Effector memory CD8-positive, alpha-beta T cell (primary cell): ENCODE measurements at places on chromosomes 7 and 10.

DNA sequence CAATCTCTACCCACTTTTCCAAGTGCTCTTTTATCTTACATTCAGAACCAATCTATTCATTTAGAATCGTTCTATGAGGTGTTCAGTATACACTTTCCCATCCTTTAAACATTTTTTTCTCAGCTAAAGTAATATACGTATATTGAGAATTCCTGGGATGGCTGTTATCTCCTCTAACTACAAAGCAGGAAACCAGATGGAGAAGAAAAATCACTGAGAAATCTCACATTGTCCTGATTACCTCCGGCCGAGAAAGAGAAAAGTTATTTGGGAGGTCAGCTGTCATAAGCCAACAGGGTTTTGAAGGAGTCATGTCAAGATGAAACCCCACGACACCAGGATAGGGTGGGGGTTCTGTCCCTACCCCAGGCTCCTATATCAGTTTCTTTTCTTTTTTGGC is 99.2 kb upstream of the KDM7A start:
- H3K27me3 ChIP-seq = peaks cover 8% of the 10 kb centered on the region
- no peak overlapping the region for H3K27ac ChIP-seq
- DNase-seq = no peak
- H3K4me3 ChIP-seq = no peak overlapping the region
- peaks cover 4% of the 10 kb centered on the region for H3K4me1 ChIP-seq

GRCh38 chr10:127999297-128000129 is 92.6 kb downstream of the PTPRE start:
- peaks cover 59% of the 10 kb centered on the region for H3K27me3 ChIP-seq
- no peak for DNase-seq
- no peaks in the 10 kb centered on the region for H3K4me1 ChIP-seq
- no peak overlapping the region for H3K4me3 ChIP-seq
- H3K36me3 ChIP-seq = no peaks in the 10 kb centered on the region

DNA sequence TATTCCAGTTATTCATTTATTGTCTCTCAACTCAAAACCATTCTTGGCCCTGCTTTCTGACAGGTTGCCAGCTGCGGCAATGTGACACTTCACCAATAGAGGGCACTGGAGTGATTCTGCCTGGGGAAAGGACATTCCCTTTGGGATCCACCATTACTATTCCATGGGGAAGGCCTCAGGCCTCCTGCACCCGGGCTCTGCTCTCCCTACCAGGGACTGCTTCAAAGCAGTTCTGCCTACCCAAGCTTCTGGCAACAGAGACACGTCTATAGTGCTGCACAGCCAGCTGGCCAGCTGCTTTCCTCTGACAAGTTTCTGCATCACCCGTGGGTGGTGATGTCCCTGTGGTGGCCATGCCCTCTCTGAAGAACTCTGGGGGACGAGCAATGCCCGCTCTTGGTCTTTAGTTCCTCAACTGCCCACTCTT is 163.8 kb downstream of the ELMO1 start:
- no peak overlapping the region for H3K4me3 ChIP-seq
- H3K36me3 ChIP-seq = peaks cover 2% of the 10 kb centered on the region
- H3K4me1 ChIP-seq = peaks cover 31% of the 10 kb centered on the region
- peak; percentile 29 for DNase-seq
- peak overlapping the region; percentile 55 for H3K27ac ChIP-seq

- DNase-seq = no peak
- H3K4me1 ChIP-seq = no peaks in the 10 kb centered on the region
These were observed 427.4 kb downstream of the GATA3 start for GRCh38 chr10:8481718-8482504.

DNA sequence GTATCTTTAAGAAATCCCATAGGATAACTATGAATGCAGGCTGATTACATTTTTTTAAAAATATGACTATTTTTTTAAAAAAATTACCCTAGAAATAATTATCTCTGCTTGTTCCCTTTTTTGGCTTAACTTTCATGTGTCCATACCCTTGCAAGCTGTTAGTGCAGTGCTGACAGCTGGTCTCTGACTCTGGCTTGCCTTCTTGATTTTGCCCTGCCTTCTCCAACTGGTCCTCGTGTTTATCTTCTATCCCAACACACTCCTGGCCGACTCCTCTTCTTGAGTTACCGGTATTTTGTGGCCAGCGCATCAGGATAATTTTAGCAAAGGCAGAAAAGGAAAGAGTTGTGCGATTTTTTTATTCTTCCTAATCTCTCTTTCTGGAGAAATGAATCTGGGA is 111.7 kb upstream of the STARD3NL start:
- peaks cover 56% of the 10 kb centered on the region for H3K27me3 ChIP-seq
- H3K4me1 ChIP-seq = no peaks in the 10 kb centered on the region
- no peak overlapping the region for H3K4me3 ChIP-seq
- no peak for DNase-seq
- H3K27ac ChIP-seq = no peak overlapping the region

DNA sequence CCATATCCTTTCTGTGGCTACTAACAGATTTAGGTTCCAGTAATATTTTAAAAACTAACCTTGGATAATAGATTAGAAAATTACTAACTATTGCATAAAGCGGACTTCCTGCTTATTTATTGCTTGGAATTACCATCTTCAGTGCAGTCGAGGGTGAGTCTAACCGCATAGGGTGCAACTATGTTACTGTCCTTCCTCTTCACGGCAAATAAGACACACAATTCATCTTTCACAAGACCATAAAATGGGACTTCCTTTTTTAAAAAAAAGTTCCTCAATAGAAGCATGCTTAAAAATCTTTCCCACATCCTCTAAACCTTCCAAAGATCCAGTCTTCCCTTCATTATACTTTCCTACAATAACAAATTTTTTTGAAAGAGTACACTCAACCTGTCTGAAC is 2.1 kb downstream of the SLC25A40 start:
- H3K4me1 ChIP-seq = peaks cover 24% of the 10 kb centered on the region
- DNase-seq = no peak
- peak overlapping the region; percentile 1 for H3K27ac ChIP-seq
- H3K27me3 ChIP-seq = no peaks in the 10 kb centered on the region
- peak overlapping the region; percentile 98 for H3K4me3 ChIP-seq
- peaks cover 11% of the 10 kb centered on the region for H3K36me3 ChIP-seq

GRCh38 chr10:84156009-84156408 is 16.7 kb downstream of the GHITM start:
- H3K36me3 ChIP-seq = peaks cover 53% of the 10 kb centered on the region
- no peak for DNase-seq
- H3K27me3 ChIP-seq = no peaks in the 10 kb centered on the region
- H3K4me3 ChIP-seq = no peak overlapping the region
- peaks cover 9% of the 10 kb centered on the region for H3K4me1 ChIP-seq

DNA sequence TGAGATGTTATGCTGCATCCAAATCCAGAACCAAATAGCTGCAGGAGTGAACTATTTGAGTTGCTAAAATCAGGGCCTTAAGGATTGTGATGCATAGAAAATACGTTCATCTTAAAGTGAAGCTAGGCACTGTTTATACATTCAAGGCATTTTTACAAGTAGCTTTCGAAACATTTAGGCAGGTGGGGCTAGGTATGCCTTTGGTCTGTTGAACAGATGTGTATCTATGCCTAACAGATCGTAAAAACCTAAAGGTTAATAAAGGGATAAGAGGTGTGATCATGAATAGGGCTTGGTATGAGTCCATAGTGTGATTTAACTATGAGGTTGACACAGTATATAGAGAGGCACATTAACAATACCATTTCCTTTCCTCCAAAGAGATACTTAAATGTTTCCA is 262.5 kb downstream of the SEMA3D start:
- no peaks in the 10 kb centered on the region for H3K4me1 ChIP-seq
- no peaks in the 10 kb centered on the region for H3K27me3 ChIP-seq
- H3K4me3 ChIP-seq = no peak overlapping the region

- H3K27ac ChIP-seq = no peak overlapping the region
- DNase-seq = no peak
- H3K36me3 ChIP-seq = peaks cover 4% of the 10 kb centered on the region
- no peak overlapping the region for H3K4me3 ChIP-seq
- no peaks in the 10 kb centered on the region for H3K27me3 ChIP-seq
- H3K4me1 ChIP-seq = peaks cover 22% of the 10 kb centered on the region
These were observed 244.9 kb upstream of the KLF6 start for GRCh38 chr10:4029866-4030265.

DNA sequence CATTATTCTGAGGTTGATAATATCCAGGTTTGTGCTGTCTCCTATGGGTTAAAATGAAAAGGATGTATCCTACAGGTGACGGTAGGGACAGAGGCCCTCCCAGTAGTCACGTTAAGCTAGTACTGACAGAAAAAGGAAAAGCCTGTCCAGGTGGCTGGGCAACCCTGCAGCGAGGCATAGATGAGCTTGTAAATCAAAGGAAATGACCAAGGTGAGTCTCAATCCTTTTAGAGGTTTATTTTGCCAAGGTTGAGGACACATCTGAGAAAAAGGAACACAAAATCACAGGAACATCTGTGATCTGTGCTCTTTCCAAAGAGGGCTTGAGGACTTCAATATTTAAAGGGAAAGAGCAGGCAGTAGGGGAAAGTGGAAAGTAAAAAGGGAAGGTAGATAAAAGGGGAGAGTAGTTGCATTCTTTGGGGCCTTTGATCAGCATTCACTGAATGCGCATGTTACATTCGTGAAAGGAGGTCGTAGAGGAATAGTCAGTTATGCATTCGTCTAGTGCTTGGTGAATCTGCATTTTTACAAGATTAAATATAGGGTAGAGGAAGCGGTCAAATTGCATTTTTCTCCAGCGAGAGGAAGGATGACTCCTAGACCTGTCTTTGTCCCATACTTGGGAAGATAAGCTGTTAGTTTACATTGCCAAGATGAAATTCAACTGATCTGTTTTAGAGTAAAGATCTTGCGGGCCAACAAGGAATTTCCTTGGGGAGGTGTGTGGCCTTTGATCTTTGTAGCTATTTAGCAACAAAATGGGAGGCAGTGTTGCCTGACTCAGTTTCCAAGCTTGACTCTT is 884 bp upstream of the GSTO1 start:
- H3K36me3 ChIP-seq = peaks cover 19% of the 10 kb centered on the region
- peaks cover 41% of the 10 kb centered on the region for H3K4me1 ChIP-seq
- peak overlapping the region; percentile 96 for H3K27ac ChIP-seq
- H3K27me3 ChIP-seq = peaks cover 21% of the 10 kb centered on the region
- DNase-seq = no peak

DNA sequence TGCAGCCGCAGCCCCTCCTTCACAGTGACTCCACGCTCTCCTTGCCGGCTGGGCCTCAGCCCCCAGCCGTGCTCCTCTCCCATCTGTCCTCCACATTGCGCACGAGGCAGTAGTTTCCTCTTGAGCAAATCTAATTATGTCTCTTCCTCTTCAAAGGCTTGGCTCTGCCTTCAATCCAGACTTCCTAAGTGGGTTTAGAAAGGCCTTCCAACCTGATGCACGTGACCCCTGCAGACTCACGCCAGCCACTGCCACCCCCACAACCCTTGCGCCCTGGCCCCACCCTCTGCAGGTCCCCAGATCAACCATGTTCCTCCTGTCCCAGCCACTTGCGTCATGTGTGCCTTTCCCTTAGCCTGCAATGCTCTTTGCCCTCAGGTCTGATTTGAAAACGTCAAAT is 75.0 kb upstream of the ADAM12 start:
- no peaks in the 10 kb centered on the region for H3K4me1 ChIP-seq
- DNase-seq = no peak
- no peaks in the 10 kb centered on the region for H3K36me3 ChIP-seq
- no peak overlapping the region for H3K27ac ChIP-seq
- H3K4me3 ChIP-seq = no peak overlapping the region

- H3K4me1 ChIP-seq = peaks cover 12% of the 10 kb centered on the region
- no peaks in the 10 kb centered on the region for H3K27me3 ChIP-seq
- no peak for DNase-seq
- no peaks in the 10 kb centered on the region for H3K36me3 ChIP-seq
- H3K27ac ChIP-seq = no peak overlapping the region
These were observed 122.7 kb downstream of the PRKAG2 start for GRCh38 chr7:151754142-151754590.

GRCh38 chr7:114922652-114923402 is 933 bp downstream of the MDFIC start:
- H3K36me3 ChIP-seq = peaks cover 14% of the 10 kb centered on the region
- no peaks in the 10 kb centered on the region for H3K27me3 ChIP-seq
- DNase-seq = peak; percentile 39

GRCh38 chr7:71096351-71096750 is 35.6 kb upstream of the GALNT17 start:
- no peaks in the 10 kb centered on the region for H3K36me3 ChIP-seq
- no peaks in the 10 kb centered on the region for H3K4me1 ChIP-seq
- no peak overlapping the region for H3K27ac ChIP-seq
- no peaks in the 10 kb centered on the region for H3K27me3 ChIP-seq
- DNase-seq = no peak

GRCh38 chr10:100075426-100076220 is 6.0 kb downstream of the CPN1 start:
- no peak overlapping the region for H3K27ac ChIP-seq
- peaks cover 32% of the 10 kb centered on the region for H3K27me3 ChIP-seq
- no peaks in the 10 kb centered on the region for H3K4me1 ChIP-seq
- no peak overlapping the region for H3K4me3 ChIP-seq
- no peaks in the 10 kb centered on the region for H3K36me3 ChIP-seq
- no peak for DNase-seq

- DNase-seq = peak; percentile 28
- H3K36me3 ChIP-seq = peaks cover 28% of the 10 kb centered on the region
- no peaks in the 10 kb centered on the region for H3K27me3 ChIP-seq
- H3K27ac ChIP-seq = no peak overlapping the region
These were observed 631 bp downstream of the OTUD1 start for GRCh38 chr10:23439452-23439960.

GRCh38 chr7:126570845-126571244 is 681.9 kb downstream of the GRM8 start:
- no peak overlapping the region for H3K4me3 ChIP-seq
- no peak overlapping the region for H3K27ac ChIP-seq
- no peak for DNase-seq
- no peaks in the 10 kb centered on the region for H3K4me1 ChIP-seq

DNA sequence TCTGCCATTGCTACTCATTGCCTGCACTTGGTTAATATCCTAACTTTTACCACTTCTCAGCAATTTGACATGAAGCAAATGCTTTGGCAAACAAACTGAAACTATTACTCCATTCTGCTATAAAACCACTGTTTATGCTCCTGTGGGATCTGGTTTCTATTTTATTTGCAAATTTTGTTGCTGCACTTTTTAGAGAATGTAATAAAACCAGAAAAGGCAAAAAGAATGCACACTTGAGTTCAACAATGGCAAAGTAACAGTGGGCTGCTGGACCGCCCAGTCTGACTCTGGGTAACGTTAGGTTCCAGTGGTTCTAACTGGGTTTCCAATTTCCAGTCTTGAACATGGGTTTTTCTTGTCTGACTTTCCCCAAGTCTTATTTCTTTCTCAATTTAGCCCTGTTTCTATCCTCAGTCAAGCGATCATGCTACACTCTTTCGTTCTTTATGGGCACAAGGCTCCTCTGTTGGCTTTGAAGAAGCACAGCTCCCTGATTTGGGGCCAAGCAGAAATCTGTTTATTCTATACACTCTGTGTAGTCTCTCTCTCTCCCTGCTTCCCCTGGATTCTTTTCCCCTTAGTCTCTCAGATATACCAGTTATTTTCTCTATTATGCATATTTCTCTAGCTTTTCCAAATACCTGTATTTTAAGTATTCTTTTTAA is 129.2 kb upstream of the FAM3C start:
- no peak for DNase-seq
- no peaks in the 10 kb centered on the region for H3K27me3 ChIP-seq
- H3K27ac ChIP-seq = no peak overlapping the region
- H3K4me3 ChIP-seq = no peak overlapping the region
- peaks cover 4% of the 10 kb centered on the region for H3K36me3 ChIP-seq

GRCh38 chr7:104207348-104207730 is 474 bp downstream of the ORC5 start:
- peaks cover 32% of the 10 kb centered on the region for H3K27me3 ChIP-seq
- peaks cover 27% of the 10 kb centered on the region for H3K4me1 ChIP-seq
- H3K27ac ChIP-seq = peak overlapping the region; percentile 99
- peaks cover 22% of the 10 kb centered on the region for H3K36me3 ChIP-seq
